ENCODE measurements at places on chromosomes 7 and 10.

DNA sequence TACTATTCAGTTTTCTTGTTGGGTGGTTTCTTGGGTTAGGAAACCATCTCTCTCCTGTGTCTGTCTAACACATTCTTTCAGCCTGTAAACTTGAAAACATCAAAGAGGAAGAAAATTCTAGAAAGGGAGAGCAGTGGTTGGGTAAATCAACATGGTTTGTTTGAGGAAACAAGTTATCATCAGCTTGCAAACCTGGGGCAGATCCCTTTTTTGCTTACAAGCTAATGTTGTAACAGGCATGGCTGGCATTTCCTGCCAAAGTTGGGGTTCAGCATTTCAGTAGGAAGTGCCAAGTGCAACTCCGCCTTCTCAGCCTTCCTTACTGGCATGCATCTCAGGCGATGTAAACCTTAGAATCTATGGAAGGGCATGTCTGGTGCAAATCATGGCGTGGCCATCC is 112.6 kb downstream of the EEPD1 start:
- peak; percentile 22 for DNase-seq

- no peak for DNase-seq
Measured at GRCh38 chr7:85593355-85593754, 406.5 kb upstream of the SEMA3D start.

DNA sequence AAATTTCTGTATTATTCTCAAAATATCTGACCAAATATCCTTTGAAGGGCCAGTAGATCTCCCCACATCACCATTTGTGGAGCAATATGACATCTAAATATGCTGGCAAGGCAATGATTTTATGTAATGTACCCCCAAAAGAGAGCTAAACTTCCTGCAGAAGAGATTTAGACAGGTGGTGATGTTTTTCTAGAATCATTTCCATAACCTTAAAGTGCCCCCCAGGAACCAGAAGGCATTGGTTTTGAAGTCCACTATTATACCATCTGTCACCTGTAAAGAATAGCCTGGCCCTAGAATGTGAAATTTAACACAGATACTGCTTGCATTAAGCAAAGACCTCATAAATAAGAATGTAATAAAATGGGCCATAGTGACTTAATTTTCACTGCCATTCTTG is 77.9 kb upstream of the ABLIM1 start:
- DNase-seq: no peak

- no peak for DNase-seq
Measured at GRCh38 chr10:48844616-48845015, 95.0 kb downstream of the LRRC18 start.

GRCh38 chr10:24207781-24208611 is 942 bp upstream of the KIAA1217 start:
- DNase-seq: peak; percentile 10

DNA sequence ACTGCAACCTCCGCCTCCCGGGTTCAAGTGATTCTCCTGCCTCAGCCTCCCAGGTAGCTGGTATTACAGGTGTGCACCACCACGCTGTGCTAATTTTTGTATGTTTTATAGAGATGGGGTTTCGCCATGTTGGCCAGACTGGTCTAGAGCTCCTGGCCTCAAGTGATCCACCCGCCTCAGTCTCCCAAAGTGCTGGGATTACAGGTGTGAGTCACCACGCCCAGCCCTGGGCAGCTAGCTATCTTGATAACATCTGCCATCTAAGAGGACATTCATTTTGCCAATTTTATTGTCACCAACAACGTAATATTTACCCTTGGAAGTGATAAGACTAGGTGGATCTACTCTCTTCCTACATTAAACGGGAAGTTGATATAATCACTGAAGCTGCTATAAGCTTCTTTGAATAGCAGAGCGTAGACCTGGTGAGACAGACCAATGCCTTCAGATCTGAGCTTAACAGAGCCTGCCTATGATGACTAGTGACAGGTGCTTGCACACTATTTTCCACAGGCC is 39.7 kb upstream of the SLC35B4 start:
- DNase-seq: no peak
